Stimulated activated CD8-positive, alpha-beta memory T cell treated with anti-CD3 and anti-CD28 coated beads, Interleukin-15, amount 100 ng/mL, for 1 hour (primary cell): ENCODE measurements at places on chromosomes 4 and X.

DNA sequence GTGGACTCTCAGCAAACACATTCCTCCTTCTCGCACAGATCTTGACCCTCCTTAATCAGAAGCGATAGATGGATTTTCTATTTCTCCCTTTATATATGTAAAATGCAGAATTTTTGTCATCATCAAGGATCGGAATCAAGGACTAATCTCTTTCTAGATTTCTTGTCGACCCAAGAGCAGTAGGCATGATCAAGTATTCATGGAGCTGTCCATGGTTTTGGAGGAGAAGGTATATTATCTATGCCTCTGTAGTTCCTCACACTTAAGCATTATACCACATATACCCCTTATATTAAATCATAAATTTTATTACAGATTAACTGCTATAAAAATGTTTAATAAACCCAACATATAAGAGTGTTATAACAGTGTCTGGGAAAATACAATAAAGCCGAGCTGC lies 886.8 kb downstream of the NLGN4X start:
- DNase-seq = no peak

- no peak for DNase-seq
Measured at GRCh38 chrX:119828446-119828845, 24.3 kb downstream of the UPF3B start.

- no peak for DNase-seq
Measured at GRCh38 chr4:95190751-95191436, 357.9 kb downstream of the UNC5C start.

GRCh38 chrX:2576793-2577192 lies 76.0 kb upstream of the DHRSX start:
- DNase-seq = no peak

- no peak for DNase-seq
Measured at GRCh38 chr4:72376901-72377300, 192.1 kb downstream of the ADAMTS3 start.

DNA sequence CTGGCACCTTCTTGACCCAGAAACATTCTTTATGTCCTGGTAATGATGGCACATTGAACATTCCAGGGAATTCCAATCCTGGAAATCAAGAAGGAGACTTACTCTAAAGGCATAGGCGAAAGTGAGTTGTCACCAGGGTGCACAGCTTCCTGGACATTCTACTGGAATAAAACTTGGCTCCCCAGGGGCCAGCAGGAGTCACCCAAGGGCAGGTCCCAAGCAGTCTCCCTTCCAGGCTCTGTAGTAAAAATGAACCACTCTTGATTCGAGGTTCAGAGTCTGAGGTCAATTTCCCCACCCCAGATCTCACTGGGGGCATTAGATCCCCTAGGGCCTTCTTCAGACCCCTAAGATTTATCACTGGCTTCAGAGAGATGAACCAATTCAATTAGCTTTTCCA lies 338.7 kb upstream of the GATB start:
- no peak for DNase-seq

GRCh38 chr4:77990456-77990855 lies 66.7 kb upstream of the FRAS1 start:
- no peak for DNase-seq

- DNase-seq = no peak
Measured at GRCh38 chr4:88747351-88747750, 49.7 kb upstream of the NAP1L5 start.

GRCh38 chr4:87934973-87935372 lies 40.5 kb upstream of the SPP1 start:
- no peak for DNase-seq

GRCh38 chr4:74618659-74619058 lies 173.7 kb downstream of the AREG start:
- DNase-seq = no peak

DNA sequence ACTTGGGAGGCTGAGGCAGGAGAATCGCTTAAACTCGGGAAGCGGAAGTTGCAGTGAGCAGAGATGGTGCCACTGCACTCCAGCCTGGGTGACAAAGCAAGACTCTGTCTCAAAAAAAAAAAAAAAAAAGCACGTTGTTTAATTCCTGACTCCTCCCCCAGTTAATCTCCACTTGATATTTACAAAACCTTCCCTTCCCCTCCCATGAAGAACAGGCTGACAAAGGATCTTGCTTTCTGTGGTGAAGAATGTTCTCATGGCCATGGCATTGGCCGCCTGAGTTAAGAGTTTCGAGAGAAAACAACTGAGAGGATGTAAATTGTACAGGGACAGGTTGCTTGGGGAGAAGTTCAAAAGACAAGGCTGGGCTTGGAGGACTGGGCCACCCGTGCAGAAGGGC lies 168.2 kb upstream of the BCOR start:
- DNase-seq = no peak

- no peak for DNase-seq
Measured at GRCh38 chrX:17703201-17703600, 34.1 kb upstream of the SCML1 start.

- DNase-seq = no peak
Measured at GRCh38 chr4:132108784-132109183, 1040.3 kb upstream of the PCDH10 start.

DNA sequence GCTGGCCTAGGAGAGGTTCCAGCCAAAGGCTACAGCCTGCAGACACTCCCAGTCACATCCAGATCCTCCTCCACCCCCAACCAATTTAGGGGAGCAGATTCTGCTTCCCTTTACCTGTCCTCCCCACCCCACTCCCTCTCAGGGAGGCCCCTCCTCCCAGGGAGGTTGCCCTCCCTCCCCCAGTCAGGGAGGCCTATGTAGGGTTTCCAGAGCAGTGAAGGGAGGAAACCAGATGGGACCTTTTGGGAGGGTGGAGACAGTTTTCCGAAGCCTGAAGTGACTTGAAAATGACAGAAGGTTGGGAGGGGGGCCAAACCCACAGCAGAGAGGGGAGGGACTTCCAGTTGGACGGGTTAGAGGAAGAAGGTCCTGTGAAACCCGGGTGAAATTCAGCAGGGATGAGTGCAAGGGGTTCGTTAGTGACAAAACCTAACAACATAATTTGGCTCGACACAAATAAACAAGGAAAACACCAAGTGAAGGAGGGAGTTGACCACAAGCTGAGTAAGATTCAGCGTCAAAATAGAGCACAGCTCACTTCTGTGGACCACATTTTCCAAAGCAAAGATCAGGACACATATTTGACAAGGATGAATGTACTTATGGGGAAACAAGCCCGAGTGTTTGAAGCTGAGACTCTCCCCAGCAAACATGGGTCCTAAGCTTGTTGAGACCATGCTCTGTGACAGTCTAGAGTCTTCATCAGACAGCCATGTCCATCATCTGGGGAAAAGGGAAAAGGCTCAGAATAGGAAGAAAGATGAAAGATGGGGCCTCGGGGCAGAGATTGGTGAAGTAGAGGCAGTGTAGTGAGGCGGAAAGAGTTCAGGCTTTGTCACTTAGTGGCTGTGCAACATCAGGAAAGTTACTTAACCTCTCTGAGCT lies 46.4 kb downstream of the PRPS1 start:
- DNase-seq = no peak

GRCh38 chrX:13664020-13664419 lies 11.1 kb downstream of the TCEANC start:
- no peak for DNase-seq

DNA sequence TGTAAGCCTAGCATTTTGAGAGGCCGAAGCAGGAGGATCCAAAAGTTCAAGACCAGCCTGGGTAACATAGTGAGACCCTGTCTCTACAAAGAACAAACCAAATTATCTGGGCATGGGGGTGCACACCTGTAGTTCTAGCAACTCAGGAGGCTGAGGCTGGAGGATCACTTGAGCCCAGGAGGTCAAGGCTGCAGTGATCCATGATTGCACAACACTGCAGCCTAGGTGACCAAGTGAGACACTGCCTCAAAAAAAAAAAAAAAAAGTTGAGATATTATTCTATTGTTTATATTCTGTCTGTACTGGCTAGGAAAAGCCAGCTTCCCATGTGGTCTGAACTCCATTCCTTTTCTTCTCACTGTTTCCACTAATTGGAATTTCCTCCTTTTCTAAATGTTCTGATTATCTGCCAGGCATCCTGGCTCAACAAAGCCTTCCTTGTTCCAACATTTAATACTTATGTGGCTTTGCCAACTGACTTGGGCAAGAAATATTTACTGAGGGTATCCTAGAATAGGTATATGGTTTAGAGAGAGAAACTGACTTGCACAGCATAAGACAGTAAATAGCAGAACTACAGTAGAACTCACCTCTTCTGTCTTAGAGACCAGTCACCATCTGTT lies 175.2 kb upstream of the ADAMTS3 start:
- DNase-seq = no peak

DNA sequence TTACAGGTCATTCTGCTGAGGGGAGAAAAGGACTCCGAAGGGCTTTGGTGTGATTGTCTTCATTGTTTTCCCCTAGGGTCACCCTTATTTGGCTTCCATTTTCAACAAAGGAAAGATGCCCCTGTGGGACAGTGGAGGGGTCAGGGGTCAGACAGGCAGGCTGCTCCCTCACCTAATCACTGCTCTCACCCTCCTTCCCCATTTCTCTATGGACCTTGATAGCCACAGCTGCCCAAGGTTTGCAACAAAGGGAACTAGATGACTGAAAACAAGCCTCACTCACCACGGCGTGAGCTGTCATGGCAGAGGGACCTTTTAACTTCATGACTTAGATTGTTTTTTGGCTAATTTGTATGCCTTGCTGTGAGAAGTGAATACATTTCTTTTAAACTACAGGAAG lies 40.7 kb downstream of the C4orf51 start:
- DNase-seq = no peak

GRCh38 chr4:165464813-165465381 lies 86.1 kb downstream of the CPE start:
- no peak for DNase-seq

DNA sequence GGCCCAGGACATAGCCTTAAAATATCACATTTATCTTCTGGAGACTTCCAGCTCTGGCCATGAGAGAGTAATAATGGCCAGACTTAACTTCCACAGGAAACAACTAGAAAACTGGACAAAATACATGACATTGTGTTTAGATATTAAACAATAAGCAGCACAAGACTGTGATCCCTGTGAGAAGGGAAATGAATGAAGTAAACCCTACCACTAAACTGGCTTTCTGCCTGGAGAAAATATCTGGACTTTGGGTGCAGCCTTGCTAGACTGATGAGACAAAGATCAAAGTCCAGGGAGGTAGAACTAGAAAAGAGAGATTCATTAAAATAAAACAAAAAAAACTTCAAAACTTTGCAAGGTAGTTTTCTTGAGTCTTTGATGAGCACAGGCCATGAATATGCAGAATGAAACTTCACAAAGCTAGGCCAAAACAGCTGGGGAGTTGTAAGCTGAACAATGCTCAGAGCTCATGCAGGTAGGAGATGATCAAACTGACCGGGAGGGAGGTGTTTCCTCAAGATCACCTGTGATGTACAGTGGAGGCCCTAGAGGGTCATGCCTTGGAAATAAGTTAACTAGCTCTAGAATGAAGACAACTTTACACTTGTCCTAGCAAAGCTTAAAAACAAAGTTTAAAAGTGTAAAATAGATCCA lies 147.0 kb upstream of the SH3RF1 start:
- DNase-seq = no peak

DNA sequence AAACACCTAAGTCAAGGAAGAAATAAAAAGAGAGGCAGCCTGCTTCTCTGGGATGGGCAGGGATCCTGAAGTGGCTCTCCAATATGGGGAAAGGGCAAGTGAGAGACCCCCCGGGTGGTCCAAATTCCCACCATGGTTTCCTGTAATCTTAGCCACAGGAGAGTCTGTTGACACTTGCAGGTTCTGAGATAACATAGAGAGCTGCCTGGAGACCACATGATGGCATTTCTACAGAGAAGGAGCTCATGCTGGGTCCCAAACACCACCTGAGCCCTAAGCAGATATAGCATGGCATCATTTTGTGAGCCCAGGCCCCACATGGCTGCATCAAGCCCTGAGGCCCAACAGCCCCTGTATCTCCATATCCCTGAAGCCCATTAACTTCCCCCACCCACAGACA lies 26.1 kb downstream of the PABPC1L2B start:
- DNase-seq = no peak

DNA sequence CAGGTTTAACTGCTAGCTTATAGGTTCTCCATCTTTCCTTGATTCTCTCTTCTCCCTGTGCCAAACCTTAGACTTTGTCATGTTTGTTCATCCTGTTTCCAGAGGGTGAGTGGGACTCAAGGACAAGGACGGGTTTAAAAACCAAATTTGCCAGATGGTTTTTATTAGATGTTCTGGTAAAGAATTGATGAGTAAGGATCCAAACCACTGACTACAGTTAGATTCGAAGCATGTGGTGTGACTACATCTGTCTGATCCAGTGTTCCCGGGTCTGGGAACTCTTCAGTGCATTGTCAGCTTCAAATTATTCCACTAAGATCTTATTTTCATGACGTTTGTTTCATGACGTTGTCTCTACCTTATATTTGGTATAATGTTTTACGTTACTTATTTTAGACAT lies 37.5 kb downstream of the MTMR1 start:
- no peak for DNase-seq

DNA sequence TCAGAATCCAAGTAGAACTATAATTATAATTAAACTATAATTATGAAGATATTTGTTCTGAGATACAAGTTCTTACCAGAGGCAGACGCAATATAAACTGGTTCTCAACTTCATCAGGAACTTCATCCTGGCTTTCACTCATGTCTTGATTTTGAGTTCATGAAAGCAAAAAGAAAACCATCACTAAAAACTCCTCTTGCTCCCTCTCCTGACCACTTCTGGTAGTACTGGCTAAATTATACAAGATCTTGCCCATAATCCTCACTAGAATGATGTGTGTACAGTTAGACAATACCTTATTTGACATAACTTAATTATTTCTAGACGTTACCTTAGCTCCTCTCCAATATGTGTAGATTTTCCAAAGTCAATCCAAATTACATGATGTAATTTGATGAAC lies 3.7 kb downstream of the TAF7L start:
- DNase-seq = no peak

DNA sequence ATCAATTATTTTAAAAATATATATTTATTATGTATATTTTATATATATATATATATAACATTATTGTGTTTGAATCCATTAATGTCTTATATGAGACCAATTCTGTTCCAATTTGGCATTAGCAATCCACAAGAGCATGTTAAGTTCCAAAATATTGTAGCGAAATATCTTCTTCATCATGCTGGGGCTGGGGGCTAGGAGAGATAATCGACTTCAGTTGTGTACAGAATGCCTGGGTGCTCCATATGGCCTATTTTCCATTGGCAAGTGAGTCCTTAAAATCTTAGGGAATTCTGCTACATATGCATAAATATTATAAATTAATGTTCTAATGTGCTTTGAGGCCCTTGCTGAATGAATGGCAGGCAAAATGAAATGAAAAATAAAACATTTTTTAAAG lies 117.7 kb downstream of the PCDH7 start:
- DNase-seq = no peak

DNA sequence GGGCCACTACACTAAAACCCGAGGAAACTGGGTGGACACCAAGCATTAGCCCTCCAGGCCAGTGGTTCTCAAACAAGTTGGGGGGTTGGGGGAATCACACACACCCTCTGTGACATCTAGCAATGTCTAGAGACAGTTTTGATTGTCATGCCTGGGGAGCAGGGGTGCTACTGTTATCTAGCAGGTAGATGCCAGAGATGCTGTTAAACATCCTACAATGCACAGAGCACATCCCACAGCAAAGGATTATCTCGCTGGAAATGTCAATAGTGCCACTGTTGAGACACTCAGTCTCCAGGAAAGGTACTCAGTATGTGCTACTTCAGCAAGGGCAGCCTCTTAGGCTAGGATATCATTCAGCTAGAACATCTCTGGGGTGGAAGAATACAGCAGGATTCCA lies 1.3 kb downstream of the SMC1A start:
- DNase-seq = no peak
